ENCODE measurements at places on chromosomes 2 and 18.

DNA sequence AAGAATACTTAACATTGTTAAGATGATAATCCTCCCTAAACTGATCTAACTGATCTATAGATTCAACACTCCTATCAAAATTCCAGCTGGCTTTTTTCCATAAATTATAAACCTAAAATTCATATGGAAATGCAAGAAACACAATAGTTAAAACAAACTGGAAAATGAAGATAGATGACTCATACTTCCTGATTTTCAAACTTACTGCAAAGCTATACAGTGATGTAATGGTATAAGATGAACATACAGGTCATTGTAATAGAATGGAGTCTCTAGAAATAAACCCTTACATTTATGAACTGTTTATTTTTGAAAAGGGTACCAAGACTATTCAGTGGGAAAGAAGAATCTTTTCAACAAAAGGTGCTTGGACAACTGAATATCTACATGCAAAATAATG, 32.3 kb downstream of the UBXN4 start:
- DNase-seq, result no peak

GRCh38 chr2:105449076-105449475, 50.2 kb upstream of the FHL2 start:
- DNase-seq, result no peak

DNA sequence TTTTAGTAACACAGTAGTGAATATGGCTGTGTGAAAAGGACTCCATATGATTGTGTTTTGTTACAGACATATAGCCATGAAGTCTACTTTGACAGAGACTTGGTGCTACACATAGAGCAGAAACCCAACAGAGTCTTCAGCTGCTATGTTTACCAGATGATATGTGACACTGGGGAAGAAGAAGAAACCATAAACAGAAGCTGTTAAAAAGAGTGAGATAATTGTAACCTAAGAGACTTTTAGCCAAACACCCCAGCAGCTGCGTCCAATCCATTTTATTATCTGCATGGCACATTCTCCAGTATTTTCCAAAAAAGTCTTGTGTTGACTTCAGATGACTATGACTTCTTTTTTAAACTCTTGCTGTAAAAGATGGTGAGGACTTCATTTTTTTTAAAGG, 41.4 kb upstream of the CYBRD1 start:
- no peak for DNase-seq

- DNase-seq, result no peak
Measured at GRCh38 chr2:208033701-208034502, 8.6 kb upstream of the PLEKHM3 start.

- DNase-seq, result no peak
Measured at GRCh38 chr2:85892216-85892944, 3.6 kb upstream of the ST3GAL5 start.

GRCh38 chr2:9678544-9678943, 47.7 kb upstream of the YWHAQ start:
- no peak for DNase-seq

- no peak for DNase-seq
Measured at GRCh38 chr2:144099340-144099739, 420.6 kb downstream of the ZEB2 start.

- no peak for DNase-seq
Measured at GRCh38 chr18:66124394-66124793, 373.6 kb downstream of the CDH7 start.

GRCh38 chr2:165373278-165374010, 96.1 kb upstream of the CSRNP3 start:
- DNase-seq, result no peak

DNA sequence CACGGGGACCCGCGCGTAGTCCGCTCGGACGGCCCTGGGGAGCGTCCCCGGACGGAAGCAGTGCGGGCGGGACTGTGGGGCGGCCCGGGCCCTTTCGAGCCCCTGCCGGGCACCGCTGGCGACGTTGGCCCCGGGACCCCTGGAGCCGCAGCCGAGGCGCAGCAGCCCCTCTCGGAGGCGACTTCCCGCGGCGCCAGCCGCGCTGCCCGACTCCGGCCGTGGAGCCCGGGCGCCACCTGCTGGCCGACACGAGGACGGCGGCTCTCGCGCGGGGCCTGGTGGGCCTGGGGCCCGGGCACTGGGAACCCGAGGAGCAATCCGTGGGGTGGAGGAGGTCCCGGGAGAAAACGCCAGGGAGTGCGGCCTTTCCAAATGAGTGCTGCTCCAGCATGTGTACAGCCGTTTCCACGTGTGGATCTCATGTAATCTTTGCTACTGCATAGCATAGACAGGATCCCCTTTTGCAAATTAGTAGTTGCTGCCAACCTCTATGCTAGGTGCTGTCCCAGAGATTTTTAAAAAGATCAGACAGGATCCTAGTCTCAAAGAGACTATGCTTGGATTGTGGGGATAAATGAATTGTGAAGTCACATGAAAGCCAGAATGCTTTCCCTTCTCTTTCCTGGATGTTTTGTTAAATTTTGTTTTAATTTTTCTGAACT, 4.0 kb downstream of the ID2 start:
- DNase-seq, result no peak

GRCh38 chr2:241432824-241433448, 75.4 kb downstream of the STK25 start:
- no peak for DNase-seq

All from smooth muscle cell of the brain vasculature (primary cell).